ENCODE measurements at places on chromosomes 12 and 14.
A peak's percentile ranks its signal among the peaks of the same experiment; 100 is the strongest.

- peak; percentile 57 for DNase-seq
These were observed 304.8 kb upstream of the OR4E1 start for GRCh38 chr14:21978184-21978998.

DNA sequence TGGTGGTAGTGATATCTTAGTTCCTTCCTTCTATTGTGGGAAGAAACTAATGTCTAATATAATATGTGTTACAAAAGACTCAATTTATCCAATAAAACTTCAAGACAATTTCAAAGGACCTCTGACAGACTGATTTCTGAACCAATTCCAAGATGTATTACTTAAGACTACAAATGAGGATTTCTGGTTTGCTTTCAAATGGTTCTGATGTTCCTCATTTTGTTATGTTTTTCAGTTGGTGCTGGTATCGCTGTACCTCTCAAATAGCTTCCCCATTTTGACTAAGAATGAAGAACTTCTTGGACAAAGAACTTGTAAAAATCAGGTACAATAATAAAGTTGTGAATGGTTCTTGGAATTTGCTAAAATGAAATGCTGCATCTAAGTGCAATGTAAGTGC lies 19.4 kb upstream of the MBIP start:
- DNase-seq, result no peak

- DNase-seq, result peak; percentile 88
These were observed 16.1 kb downstream of the GPR68 start for GRCh38 chr14:91228112-91229004.

DNA sequence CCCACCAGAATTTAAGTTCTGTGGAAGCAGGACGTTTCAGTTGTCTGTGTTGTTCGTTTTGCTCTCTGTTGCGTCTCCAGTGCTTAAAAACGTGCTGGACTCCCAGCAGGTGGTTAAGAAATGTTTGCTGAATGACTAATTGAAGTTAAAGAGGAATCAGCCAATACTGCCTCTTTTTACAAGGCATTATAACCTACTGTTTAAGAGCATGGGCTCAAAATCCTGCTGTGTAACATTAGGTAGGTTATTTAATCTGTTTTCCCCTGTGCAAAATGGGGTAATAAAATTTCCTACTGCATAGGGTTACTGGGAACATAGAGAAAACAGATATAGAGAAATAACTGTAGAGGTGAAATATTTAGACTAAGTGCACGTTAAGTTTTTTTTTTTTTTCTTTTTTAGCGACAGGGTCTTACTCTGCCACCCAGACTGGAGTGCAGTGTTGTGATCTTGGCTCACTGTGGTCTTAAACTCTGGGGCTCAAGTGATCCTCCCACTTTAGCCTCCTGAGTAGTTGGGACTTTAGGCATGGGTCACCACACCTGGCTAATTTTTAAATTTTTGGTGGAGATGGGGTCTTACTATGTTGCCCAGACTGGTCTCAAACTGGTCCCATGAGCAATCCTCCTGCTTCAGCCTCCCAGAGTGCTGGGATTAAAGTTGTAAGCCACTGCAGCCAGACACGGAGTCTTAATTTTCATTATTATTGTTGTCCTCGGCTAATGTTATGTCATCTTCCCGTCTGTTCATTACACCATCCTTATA lies 139.4 kb upstream of the PRICKLE1 start:
- no peak for DNase-seq

DNA sequence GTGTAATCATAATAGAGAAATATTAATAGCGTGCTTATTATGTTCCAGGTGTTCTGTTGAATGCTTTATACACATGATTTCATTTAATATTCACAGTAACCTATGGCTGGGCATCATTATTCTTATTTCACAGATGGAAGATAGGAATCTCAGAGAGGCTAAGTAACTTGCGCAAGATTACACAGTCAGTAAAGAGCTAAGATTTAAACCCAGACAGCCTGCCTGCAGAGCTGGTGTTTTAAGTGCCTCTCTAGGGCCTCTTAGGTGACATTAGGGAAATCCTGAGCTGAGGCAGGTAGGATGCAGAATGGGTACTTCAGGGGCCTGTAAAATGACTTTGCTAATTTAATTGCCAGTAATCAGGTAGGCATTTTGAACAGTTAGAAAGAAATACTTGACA lies 18.5 kb upstream of the BHLHE41 start:
- no peak for DNase-seq

GRCh38 chr12:127340381-127340780 lies 926.6 kb upstream of the TMEM132C start:
- no peak for DNase-seq

- no peak for DNase-seq
These were observed 77.4 kb downstream of the FBXL14 start for GRCh38 chr12:1517007-1517406.

- no peak for DNase-seq
These were observed 1094.1 kb upstream of the TMEM132C start for GRCh38 chr12:127172861-127173260.

GRCh38 chr12:122538496-122538895 lies 11.4 kb downstream of the KNTC1 start:
- no peak for DNase-seq

- no peak for DNase-seq
These were observed 9.5 kb upstream of the BCL7A start for GRCh38 chr12:122012184-122012583.

GRCh38 chr14:70000601-70001000 lies 121.4 kb downstream of the SMOC1 start:
- no peak for DNase-seq

- DNase-seq, result no peak
These were observed 79.7 kb upstream of the DIO3 start for GRCh38 chr14:101481557-101481956.

- DNase-seq, result no peak
These were observed 5.3 kb downstream of the TMEM253 start for GRCh38 chr14:21106176-21106497.

DNA sequence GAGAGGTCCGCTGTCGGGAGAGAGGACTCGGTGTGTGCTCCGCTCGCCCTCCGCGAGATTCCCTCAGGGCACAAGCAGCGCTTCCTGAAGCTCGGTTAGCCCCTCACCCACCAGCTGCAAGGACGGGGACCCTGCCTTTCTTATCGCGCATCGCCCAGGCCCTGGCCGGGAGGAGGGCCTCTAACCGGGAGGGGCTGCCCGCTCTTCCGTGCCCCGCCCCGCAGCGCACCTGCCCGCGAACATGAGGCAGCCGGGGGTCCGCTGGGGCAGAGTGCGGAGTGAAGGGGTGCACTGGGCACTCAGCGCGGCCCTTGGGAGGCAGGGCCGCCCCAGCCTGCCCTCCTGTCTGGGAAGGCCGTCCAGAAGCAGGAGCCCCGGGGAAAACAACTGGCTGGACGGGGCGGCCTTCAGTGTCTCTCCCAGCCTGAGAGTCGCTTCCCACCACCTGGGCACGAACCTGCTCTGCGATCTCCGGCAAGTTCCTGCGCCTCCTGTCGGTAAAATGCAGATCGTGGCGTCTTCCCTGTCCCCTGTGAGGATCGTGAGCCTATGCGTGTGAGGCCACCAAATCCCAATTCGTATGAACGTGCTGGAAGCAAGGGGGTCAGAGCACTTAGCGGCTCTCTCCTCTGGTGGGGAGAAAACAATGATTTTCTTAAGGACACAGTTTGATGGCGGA lies 28.0 kb upstream of the ADIPOR2 start:
- peak; percentile 29 for DNase-seq

GRCh38 chr12:32854097-32854496 lies 42.5 kb downstream of the PKP2 start:
- DNase-seq, result no peak

DNA sequence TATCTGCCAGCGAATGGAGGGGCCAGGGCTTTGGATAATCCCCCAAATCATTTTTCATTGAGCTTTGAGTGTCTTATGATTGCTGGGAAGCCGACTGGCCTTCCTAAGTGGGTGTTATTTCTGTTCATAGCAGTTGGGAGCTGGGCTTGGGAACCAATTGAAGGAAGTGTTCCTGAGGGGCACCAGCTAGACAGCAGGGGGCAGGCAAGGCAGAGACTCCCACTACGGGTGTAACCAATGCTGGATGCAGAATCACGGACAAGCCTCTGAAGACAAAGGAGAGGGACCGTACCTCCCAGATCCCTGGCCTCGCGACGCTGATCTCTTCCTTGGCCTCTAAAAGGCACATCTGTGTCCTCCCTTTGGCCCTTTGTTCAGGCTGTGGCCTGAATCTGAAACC lies 149.0 kb upstream of the PRMT8 start:
- no peak for DNase-seq

DNA sequence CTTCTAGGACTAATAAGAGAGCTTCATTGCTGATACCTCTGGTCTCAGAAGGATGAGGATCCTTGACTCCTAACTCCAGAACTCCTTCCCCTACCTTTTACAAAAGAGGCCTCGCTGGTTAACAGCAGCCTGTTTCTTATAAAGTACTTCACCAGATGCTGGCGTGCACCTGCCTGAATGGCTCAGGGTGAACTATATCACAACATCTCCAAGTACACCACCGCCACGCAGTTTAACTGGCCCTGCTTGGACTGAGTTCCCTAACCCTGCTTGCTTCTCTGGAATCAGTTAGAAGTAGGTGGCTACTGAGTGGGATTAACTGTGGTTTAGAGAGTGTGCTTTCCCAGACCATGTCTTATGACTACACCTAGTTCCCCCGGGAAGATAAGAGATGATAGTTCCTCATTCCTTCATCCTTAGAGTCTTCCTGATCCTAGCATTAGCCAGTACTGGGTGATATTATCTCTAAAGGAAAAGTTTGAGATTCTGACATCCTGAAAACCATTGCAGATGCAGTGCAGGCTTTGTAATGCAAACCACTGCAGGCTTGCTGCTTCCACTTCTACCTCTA lies 3.0 kb downstream of the FOXJ2 start:
- DNase-seq, result no peak

DNA sequence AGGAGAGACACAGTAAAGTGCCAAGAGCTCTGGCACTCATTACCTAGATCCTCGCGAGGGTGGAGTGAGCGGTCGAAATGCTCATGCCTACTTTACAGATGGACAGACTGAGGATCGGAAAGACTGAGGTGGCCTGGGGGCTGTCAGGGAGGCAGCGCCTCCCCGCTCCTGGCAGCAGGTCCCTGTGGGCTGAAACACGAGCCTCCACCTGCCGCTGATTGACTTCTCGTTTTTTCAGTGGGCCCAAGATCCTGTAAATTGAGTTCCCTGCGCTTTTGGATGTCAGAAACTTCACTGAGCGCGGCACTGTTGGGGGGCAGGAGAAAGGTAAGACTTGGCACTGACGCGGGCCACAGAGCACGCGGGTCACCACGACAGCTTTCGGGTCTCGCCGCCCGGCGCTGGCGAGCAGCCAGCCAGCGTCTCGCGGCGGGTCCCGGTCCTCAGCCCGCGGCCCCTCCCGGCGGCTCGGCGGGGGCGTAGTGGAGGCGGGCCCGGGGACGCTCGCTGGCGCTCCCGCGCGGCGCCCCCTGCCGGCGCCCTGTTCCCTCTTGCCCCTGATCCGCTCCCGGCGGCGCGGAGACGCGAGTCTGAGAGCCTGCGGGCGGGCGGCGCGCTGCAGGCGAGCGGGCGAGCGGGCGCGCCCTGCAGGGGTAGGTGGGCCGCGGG lies 552 bp upstream of the SCN8A start:
- peak; percentile 77 for DNase-seq

Data from activated CD4-positive, alpha-beta T cell treated with anti-CD3 and anti-CD28 coated beads, Interleukin-2, amount 50 U/mL, for 48 hours (primary cell).